Progenitor cell of endocrine pancreas (in vitro differentiated cells): ENCODE measurements at places on chromosomes 7 and 10.

- DNase-seq, result no peak
Measured at GRCh38 chr7:44156453-44157010, 15.4 kb upstream of the MYL7 start.

GRCh38 chr10:11386044-11386443 is 225.4 kb downstream of the USP6NL start:
- no peak for DNase-seq

GRCh38 chr7:55235801-55236200 is 129.3 kb upstream of the LANCL2 start:
- no peak for DNase-seq

- no peak for DNase-seq
Measured at GRCh38 chr10:24206334-24206733, 2.6 kb upstream of the KIAA1217 start.

DNA sequence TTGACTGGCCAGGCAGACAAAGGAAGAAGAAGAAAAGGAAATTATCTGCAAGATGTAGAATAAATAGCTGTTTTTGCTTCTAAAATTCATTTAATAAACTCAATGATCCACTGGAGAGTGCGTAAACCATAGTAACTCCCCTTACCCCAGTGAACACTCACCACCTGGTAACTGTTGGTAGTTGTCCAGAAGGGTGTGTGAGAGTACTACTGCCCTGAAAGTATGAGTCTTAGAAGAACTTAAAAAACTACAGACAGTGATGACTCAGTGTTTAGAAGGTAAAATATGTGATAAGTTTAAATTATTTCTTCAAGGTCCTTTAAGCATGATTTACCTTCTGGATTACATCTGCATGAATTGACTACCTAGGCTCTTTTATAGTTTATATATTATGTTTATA is 53.0 kb upstream of the SEMA3A start:
- no peak for DNase-seq

GRCh38 chr10:49742683-49743463 is 19.2 kb downstream of the OGDHL start:
- no peak for DNase-seq

DNA sequence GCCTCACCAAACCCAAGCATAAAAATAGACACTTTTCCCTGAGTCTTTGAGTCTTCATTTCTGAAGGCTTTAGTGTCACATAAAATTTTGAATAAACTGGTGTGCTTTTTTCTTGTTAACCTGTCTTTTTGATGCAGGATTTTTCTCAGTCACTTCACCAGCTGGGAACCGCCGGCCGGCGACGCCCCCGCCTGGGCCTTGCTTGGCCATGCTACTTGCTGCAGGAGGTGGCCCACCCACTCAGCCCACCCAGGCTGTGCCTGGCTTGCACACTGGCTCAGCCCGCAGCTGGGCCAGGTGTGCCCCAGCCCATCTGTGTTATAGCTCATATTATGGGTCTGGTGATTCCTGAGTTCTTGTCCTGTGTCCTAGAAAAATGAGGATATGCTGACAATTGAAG is 247.4 kb upstream of the CACNA2D1 start:
- DNase-seq, result no peak

DNA sequence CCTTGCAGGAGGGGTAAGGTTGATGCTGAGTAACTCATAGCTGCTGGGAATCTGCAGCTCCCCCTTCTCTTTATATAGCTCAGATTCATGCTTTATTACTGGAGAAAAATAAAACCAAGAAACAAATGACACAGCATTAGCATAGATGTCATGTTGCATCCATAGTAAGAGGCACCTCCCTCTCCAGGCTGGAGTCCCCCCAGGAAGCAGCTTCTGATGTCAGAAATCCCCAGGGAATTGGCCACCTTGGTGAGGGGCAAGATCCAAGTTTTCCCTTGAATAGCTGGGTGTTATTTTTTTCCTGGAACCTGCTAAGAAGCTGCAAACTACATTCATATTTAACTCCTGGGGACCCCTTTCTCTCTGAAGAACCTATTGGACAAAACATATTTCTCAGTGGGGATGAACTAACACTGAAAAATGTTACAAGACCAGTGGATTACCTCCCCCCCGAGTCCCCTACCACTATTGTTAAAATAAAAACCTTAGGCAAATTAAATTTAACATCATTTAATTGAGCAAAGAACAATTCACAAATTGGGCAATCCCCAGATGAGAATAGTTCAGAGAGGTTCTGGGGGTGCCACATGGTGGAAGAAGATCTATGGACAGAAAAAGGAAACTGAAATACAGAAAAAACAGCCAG is 163.7 kb upstream of the NAMPT start:
- no peak for DNase-seq

DNA sequence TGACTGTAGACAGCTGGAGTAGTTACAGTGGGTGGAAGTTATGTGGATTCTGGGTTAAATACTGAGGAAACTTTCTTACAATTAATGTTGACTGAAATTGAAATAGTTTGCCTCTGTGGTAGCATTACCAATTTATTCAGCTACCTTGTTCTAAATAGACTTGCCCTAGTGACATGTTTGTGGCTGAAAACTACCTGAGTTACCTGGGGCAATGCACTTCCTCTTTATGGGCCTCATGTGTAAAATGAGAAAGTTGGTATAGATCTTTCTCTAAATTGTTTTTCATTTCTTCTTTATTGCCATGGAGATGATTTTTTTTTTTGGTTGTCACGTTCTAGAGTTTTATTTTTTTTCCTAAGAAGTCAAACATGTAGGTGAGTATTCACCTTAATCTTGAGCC is 252.7 kb upstream of the CDC14C start:
- DNase-seq, result no peak

DNA sequence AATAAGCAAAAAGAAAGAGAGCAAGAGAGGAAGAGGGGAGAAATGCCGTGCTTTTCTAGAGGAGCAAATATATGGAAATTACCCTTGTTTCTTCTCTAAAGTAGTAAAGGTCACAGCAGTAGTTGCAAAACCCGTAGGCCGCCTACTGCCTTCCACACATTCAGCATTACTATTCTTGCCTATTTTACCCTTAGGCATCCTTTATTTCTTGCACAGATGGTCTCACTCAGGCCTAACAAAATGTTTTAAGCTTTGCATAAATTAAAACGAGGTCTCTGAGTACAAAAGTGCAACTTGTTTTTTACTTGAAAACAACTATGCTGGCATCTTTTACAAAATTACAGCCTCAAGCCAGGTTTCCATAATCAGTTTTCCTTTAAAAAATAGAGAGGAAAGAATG is 644.6 kb downstream of the AUTS2 start:
- DNase-seq, result no peak

- DNase-seq, result no peak
Measured at GRCh38 chr7:99806839-99807478, 20.9 kb upstream of the CYP3A43 start.

GRCh38 chr10:79267499-79267898 is 79.8 kb upstream of the PPIF start:
- no peak for DNase-seq

GRCh38 chr7:126443951-126444350 is 808.8 kb downstream of the GRM8 start:
- no peak for DNase-seq

- no peak for DNase-seq
Measured at GRCh38 chr10:43647576-43647975, 1.1 kb downstream of the ZNF32 start.

- no peak for DNase-seq
Measured at GRCh38 chr10:71072131-71072822, 140.1 kb upstream of the UNC5B start.

- no peak for DNase-seq
Measured at GRCh38 chr7:71900556-71900955, 511.6 kb downstream of the CALN1 start.

- DNase-seq, result no peak
Measured at GRCh38 chr7:70334871-70335270, 736.6 kb downstream of the AUTS2 start.

- no peak for DNase-seq
Measured at GRCh38 chr7:3975371-3975770, 674.3 kb downstream of the SDK1 start.

GRCh38 chr10:28276384-28276783 is 26.5 kb downstream of the MPP7 start:
- DNase-seq, result no peak

GRCh38 chr10:95097805-95098204 is 28.5 kb upstream of the CYP2C8 start:
- no peak for DNase-seq

- no peak for DNase-seq
Measured at GRCh38 chr7:115037128-115037802, 115.4 kb downstream of the MDFIC start.

DNA sequence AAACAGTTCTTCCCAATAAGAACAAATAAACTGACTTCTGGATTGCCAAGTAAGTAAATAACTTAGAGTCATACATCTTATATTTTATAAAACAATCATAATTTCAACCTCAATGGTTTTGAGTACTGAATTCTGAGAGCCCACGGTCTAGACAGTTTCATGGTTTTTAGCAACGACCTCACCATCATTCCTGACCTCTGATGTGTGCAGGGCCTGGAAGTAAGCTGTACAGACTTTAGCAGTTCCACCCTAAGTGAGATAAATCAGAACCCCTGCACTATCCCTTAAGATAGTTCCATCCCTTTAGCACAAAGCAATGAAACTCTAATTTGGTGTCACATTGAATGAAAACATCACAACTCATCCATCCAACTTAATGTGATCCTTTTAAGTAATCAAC is 86.0 kb downstream of the NEBL start:
- no peak for DNase-seq

DNA sequence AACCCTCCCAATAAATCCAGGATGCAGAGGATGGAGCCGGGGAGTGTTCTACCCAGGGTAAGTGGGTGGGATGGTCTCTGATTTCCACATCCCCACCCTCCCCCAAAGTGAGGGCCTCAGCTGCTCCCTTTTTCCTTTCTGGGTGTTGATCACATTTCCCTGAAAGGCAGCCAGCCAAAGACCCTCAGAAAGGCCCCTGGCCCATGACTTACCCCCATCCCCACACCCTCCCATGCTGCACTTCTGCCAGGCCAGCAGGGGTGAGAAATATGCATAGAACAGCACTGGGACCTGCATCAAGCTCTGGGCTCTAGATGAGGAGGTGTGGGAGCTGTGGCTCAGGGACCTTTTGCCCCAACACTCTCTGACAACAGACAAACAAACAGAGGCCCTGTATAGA is 927.3 kb upstream of the ZNF722 start:
- no peak for DNase-seq

- DNase-seq, result peak; percentile 39
Measured at GRCh38 chr10:43265799-43266721, 805 bp downstream of the RASGEF1A start.

GRCh38 chr10:128642502-128642901 is 516.3 kb upstream of the MKI67 start:
- DNase-seq, result no peak

DNA sequence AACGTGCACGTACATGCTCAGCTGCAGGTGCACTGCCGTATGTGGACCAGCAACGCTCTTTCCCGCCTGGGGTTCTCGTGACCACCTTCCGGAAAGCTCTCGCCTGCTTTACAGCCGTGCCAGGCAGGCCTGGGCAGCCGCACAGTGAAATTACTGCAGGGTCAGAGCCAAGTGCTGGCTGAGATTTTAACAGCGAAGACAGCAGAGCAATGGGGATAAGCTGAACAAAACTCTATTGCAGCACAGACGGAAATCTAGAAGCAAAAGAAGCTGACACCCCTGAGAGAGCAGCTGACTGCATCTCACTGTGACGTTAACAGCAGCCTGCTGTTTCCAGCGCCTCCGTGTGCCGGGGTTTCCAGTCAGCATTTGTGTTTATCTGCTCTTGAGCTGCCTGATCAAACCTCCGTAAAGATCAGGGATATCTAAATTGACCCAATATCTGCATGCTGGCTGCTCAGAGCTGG is 179.0 kb downstream of the DIP2C start:
- DNase-seq, result no peak

DNA sequence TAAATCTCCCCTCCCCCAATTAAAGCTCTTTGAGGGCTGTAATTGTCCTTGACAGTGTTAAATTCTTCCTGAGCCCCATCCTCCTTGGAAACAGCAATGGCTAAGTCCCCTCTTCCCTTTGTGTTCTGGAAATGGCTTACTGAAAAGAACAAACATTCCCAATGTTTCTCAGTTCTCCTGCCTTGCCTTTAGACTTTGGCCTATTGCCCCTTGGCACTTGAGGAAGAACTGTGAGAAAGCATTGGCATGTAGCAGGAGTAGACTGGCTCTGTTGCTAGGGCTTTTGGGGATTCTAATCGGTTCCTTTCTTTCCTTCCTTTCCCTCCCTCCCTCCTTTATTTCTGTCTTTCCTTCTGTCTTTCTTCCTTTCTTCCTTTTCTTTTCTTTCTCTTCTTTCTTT is 463.3 kb upstream of the PODXL start:
- no peak for DNase-seq

DNA sequence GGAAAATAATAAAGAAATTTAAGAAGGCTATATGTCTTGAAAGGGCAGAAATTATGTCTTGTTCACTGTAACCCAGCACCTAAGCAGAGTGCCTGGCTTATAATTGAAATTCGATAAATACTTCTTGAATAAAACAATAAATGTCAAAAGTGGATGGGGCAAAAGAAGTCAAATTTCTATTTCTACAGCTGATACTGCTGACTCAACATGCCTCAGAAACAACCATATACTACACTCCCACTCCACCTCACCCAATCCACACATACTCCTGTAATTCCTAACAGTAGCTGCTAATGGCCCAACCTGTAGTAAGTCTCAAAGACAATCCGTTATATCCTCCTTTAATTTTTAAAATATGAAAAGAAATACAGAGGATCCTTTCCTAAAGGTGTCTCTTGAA is 48.1 kb upstream of the LRRN3 start:
- no peak for DNase-seq

- peak; percentile 28 for DNase-seq
Measured at GRCh38 chr10:96512524-96513304, 1.0 kb downstream of the TLL2 start.

DNA sequence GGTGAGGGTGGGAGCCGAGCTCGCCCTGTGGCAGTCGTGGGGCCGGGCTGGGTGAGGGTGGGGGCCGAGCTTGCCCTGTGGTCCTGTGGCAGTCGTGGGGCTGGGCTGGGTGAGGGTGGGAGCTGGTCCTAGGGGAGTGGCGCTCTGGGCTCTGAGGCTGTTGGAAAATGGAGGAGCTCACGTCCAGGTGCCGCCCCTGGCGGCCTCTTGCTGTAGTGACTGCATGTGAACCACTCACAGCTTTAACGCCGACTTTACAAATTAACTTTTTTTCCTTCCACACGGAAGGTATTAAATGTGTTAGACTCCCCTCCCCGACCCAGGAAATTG is 312.6 kb downstream of the WDR37 start:
- peak; percentile 36 for DNase-seq

DNA sequence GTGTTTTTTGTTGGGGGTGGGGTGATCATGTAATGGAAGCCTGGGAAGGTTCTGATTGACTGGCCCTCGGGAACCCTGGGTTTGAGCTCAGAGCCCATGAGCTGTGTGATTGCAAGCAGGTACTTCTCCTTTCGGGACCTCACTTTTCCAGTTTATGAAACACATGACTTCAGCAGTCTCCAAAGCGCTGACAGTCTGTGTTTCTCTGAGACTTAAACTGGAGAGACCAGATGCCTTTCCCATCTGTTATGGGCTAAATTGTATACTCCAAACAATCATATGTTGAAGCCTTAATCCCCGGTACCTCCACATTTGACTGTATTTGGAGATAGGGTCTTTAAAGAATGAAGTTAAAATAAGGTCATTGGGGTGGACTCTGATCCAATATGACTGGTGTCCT is 493.6 kb downstream of the GALNT17 start:
- no peak for DNase-seq
